ENCODE measurements at places on chromosomes 16 and 17.
A peak's percentile ranks its signal among the peaks of the same experiment; 100 is the strongest.

- no peak for DNase-seq
These were observed 2.9 kb upstream of the SCIMP start for GRCh38 chr17:5237541-5238016.

DNA sequence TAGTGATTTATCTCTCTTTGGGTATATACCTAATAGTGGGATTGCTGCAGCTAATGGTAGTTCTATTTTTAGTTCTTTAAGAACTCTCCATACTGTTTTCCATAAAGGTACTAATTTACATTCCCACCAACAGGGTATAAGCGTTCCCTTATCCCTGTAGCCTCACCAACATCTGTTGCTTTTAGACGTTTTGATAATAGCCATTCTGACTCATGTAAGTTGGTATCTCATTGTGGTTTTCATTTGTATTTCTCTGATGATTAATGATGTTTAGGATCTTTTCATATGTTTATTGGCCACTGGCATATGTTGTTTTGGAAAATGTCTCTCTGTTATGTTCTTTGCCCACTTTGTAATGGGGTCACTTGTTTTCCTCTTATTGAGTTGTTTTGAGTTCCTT is 88.5 kb upstream of the ZNF267 start:
- DNase-seq, result no peak

- DNase-seq, result no peak
These were observed 14.9 kb upstream of the NKD1 start for GRCh38 chr16:50533317-50533716.

GRCh38 chr17:31286587-31286986 is 10.5 kb downstream of the OMG start:
- DNase-seq, result no peak

- DNase-seq, result no peak
These were observed 2.6 kb downstream of the CDH5 start for GRCh38 chr16:66369055-66369592.

GRCh38 chr17:55154101-55154500 is 110.7 kb upstream of the HLF start:
- no peak for DNase-seq

DNA sequence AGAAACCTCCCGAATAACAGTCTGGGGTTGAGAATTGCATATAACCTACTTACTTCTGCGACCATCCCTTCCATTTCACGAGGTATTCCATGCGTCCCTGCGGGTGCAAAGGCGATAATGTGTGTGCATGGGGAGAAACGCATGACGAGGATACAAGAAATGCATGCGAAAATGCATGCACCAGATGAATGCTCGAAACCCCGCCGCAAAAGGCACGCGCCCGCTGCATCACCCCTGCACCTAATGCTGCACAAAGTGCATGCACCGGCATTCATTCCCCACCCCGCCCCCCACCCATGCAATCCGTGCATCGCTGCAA is 474 bp downstream of the CBX8 start:
- DNase-seq, result no peak

GRCh38 chr17:42329025-42329976 is 41.0 kb downstream of the STAT5A start:
- DNase-seq, result no peak

DNA sequence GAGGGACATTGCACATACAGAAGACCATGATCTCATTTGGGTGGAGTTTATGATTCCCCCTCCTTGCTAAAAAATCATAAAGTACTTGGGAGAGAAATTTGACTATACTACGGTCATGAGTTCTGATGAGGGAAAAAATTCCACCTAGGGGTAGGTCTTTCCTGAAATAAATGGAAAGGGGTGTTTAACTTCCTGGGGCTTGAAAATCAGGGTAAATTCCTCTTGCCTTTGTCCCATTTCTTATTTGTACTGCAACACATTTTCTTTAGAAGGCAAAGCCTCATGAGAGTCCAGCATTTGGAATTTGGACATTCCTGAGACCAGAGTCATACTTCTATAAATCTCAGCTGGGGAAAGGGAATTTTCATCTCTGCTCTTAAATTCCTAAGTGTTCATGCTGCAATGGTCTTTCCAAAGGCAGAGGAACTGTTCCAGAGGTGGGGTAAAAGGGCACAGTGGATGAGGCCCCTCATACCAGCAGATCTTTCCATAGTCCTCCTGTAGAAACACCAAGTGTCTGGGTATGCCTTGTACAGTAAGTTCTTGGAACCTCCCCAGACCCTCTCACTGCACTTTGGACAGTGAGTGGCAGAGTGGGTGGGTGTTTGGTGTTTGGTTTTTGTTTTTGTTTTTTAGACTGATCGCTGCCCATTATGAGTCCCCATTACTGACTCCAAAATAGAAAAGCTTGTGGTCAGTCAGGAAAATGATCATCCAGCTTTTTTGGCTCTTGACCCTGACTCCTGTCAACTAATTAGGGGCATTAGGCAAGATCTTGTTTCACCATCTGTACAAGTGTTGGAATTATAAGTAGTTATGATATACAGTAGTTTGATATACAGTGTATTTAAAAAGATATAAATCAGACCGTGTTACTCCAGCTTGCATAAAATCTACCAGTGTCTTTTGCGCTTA is 6.0 kb downstream of the LYRM1 start:
- no peak for DNase-seq

DNA sequence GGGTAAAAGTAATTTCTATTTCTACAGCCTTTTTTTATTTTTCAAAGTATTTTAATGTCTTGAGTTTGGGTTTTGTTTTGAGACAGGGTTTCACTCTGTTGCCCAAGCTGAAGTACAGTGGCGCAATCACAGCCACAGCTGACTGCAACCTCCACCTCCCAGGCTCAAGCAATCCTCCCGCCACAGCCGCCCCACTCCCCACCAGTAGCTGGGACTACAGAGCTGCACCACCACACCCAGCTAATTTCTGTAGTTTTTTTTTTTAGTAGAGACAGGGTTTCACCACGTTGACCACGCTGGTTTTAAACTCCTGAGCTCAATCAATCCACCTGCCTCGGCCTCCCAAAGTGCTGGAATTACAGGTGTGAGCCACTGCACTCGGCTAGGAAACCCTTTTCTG is 44.0 kb downstream of the TUBD1 start:
- DNase-seq, result no peak

DNA sequence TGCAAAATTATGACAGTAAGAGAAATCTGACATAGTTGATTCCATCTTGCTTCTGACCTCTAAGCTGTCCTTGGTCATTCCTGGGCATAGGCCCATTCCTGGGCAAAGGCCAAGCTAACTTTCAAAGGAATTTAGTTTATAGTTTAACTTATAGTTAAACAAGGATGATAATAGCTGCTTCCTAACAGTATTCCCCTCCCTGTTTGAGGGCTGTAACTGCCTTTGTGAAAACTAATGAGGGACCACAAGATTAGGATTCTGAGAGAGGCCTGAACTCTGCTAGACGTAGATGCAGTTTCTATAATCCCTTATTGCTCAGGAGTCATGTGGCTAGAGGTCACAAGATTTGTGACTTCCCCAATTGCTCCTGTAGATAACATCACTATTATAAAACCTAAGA is 80.2 kb upstream of the ASIC2 start:
- DNase-seq, result no peak

DNA sequence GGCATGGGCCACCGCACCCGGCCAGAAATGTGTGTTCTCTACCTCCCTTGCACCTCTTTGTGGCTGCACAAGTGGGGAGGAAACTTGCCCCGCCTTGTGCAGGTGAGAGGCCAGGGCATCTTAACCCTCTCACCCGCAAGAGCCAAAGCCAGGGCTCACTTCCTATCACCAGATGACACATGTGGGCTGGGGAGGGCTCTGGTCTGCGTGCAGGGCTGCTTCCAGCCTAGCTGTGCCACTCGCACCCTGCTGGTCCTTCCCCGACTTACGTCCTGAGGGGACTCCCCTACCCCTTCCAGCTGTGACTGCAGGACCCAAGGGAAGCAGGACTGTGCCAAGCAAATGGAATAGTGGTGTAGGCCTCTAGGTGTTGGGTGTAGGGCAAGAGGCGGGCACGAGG is 6.9 kb downstream of the MIEF2 start:
- no peak for DNase-seq

DNA sequence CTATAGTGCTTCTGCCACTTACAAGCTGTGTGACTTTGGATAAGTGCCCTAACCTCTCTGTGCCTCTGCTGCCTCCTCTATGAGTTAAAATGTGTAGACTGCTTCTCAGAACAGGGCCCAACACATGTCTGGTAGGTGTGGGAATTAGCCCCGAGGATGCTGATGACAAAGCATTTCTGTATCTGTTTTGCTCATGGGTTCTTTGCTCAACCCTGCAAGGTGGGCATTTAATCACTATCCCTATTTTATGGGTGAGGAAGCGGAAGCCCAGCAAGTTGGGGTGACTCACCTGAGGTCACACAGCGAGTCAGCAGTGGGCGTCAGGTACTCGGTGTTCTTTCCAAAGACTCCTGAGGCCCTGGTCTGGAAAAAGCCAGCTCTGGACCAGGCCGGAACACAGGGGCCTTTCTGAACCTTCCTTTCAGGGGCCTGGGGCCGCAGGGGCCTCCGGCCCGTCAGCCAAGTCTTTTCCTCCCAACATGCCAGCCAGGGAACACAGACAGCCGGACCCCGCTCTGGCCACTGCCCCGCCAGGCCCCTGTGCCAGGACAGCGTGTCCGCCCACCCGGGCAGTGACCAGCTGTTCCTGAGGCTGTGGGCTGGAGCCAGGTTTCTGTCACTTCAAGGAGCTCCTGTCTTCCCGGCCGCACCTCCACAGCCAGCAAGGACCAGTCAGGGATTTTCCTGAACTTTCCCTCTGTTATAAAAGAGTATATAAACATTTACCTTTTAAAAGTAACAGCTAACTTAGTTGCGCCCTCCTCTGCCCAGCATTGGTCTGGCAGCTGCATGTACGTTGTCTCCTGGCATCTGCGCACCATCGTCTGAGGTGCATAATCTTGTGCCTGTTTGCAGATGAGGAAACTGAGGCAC is 62.5 kb downstream of the SREBF1 start:
- DNase-seq, result no peak

- no peak for DNase-seq
These were observed 134.1 kb upstream of the HS3ST3A1 start for GRCh38 chr17:13735861-13736260.

DNA sequence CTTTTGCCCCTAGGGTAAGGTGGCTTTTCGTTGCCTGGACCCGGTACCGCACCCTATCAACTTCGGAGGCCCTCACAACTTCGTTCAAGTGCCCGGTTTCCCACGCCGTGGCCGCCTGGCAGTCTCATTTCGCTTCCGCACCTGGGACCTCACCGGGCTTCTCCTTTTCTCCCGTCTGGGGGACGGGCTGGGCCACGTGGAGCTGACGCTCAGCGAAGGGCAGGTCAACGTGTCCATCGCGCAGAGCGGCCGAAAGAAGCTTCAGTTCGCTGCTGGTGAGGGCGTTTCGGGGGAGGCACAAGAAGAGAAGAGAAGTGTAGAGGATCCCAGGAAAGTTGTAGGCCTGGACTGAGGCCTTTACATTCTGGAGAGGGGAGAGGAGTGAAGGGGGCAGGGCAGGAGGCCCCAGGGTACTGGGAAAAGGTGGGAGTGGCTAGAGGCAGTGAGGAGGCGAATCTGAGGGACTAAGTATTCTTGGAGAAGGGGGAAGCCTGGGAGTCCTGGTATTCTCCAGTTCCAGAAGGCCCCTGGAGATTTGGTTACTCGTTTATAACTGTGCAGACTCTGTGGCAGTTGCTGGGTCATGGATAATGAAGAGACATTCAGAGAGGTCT is 5.5 kb downstream of the CNTNAP1 start:
- DNase-seq, result no peak

- no peak for DNase-seq
These were observed 21.5 kb upstream of the SRSF1 start for GRCh38 chr17:58028578-58028977.

DNA sequence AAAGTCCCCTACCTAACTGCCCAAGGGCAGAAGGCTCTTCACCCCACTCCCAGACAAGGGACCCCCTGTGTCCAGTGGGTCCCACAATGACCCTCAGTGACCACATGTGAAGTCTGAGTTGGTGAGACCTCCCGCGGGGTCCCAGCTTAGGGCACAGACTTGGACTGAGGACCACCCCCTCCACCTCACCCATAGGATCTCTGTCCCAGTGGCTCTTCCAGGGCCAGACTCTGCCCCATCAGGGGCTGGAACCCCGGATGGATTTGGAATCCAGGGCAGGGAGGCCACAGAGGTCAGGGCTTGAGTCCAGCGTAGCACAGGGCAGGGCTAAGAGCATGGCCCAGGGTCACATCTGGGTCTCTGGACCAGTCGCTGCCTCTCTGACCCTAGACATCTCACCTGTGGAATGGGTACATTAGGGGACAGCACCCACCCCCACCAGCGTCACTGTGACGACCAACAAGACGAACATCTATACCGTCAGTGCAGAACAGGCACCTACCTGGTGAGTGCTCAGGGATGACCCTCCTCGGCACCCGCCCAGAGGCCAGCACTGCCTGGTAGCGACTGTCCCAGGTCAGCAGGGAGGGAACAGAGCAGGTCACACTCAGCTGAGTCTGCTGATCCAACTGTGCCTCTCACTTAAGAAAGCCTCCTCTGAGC is 37.7 kb downstream of the TNFRSF13B start:
- DNase-seq, result no peak

GRCh38 chr17:1870592-1870991 is 40.8 kb downstream of the RPA1 start:
- no peak for DNase-seq

DNA sequence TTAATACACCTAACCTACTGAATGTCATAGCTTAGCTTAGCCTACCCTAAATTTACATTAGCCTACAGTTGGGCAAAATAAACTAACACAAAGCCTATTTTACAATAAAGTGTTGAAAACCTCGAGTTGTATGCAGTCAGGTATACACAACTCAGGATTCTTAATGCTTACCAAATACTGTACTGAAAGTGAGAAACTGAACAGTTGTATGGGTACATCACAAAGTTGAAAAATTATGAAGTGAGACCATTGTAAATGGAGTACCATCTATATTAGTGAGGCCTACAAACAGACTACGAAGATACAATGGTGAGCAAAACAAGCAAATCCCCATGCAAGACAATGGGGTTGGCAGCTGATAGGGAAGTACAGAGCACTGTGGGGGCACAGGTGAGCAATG is 79.7 kb downstream of the VAT1L start:
- DNase-seq, result no peak

DNA sequence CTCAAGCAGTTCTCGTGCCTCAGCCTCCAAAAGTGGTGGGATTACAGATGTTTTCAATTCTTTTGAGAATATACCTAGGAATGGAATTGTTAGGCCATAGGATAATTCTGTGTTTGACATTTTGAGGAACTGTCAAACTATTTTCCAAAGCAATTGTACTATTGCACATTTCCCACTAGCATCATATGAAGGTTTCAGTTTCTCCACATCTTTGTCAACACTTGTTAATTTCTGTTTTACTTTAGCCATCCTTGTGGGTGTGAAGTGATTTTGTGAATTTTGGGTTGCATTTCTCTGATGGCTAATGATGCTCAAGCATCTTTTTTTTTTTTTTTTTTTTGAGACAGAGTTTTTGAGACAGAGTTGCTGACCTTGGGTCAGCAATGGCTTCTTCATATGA is 6.2 kb downstream of the NT5M start:
- DNase-seq, result no peak

GRCh38 chr17:76726776-76727718 is at the start of gene METTL23:
Gene METTL23, plus strand, starts transcription at chr17:76726839. Its CDS starts 2,872 bp downstream, at chr17:76729711.
- peak; percentile 65 for DNase-seq

DNA sequence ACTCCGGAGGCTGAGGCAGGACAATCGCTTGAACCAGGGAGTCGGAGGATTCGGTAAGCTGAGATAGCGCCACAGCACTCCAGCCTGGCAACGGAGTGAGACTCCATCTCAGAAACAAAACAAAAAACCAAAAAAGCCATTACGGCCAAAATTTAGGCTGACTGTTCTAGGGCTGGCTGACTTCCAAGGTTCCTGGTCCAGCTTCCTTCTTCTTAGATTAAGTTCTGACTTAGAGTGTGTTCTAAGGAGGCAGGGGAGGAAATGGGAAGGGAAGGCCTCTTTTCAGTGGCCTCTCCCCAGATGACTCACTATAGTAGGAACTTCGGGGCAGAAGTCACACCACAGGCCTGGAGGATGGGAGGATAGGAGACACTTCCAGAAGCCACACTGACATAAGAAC is 27.7 kb upstream of the CLEC18B start:
- no peak for DNase-seq

All from activated CD4-positive, alpha-beta T cell treated with anti-CD3 and anti-CD28 coated beads for 1 hour (primary cell).